HFFc6 (cell line): ENCODE measurements at places on chromosomes 2 and 18. TPM values are rescaled to one million over a fixed set of nuclear protein-coding genes. Genes with fewer than 3 reads are reported as not detected.

DQX1 gene
- 0.14 to 0.42 TPM in 2 of 3 replicates, not detected in the other for total RNA-seq

EIF5B gene
- 43.2 to 52.0 TPM (median 49.6 TPM) in 3 replicates for total RNA-seq

REG3A gene
- total RNA-seq, result not detected in 3 replicates

TP53I3 gene
- total RNA-seq, result 50.7 to 67.0 TPM (median 53.3 TPM) in 3 replicates

SERPINB2 gene
- total RNA-seq, result 38.2 to 84.3 TPM (median 76.9 TPM) in 3 replicates

MAP3K20 gene
- total RNA-seq, result 126 to 134 TPM (median 131 TPM) in 3 replicates

RFTN2 gene
- total RNA-seq, result 0.10 to 0.39 TPM (median 0.13 TPM) in 3 replicates

RNF149 gene
- total RNA-seq, result 25.4 to 33.7 TPM (median 29.9 TPM) in 3 replicates

CAPN13 gene
- not detected in 3 replicates for total RNA-seq

RDH14 gene
- total RNA-seq, result 15.0 and 19.5 TPM in 2 replicates

GALNT3 gene
- total RNA-seq, result 0.23 to 1.2 TPM (median 0.33 TPM) in 3 replicates

GRCh38 chr2:134079373-134079772 is 174.5 kb upstream of the MGAT5 start:
- no peak for DNase-seq

GRCh38 chr2:187774551-187775071 is 220.4 kb upstream of the TFPI start:
- DNase-seq, result peak; percentile 86

- no peak for DNase-seq
These were observed 43.3 kb downstream of the WDFY1 start for GRCh38 chr2:223901854-223902253.

GRCh38 chr2:19850056-19851050 is 51.4 kb downstream of the TTC32 start:
- DNase-seq, result no peak

- no peak for DNase-seq
These were observed 275.9 kb upstream of the GCFC2 start for GRCh38 chr2:75986617-75987016.

DNA sequence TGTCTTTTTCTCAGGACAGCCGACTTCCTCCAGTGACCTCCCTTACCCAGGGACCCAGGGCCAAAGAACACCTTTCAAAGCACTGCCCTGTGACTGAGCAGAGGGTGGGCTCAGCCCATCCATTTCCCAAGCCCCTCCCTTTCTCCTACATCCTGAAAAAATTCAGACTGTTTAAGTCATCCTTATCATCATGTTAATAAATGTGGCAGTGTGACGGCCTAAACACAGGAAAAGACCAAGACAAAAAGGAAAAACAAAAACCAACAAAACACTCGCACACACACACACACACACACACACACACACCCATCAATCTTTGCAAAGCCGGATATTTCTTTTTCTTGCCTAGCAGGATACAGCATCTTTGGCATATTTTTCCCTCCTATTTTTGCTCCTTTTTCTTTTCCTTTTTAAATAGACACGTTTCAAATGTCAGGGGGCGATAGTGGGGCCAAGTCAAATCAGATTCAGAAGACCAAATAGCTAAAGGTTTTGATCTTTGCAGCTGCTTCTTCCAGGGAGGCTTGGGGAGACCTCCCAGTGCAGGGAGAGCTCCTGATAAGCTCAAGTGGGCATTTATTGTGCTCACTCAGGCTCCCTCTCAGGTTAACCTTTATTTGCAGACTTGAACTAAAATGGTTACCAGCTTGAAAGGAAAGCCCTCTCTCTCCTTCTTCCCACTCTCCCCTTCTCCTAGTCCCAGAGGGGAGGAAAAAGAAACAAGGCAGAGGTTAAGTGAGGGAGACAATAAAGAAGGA is 39.5 kb upstream of the NRP2 start:
- DNase-seq, result no peak

- no peak for DNase-seq
These were observed 39.7 kb upstream of the NABP1 start for GRCh38 chr2:191638079-191638801.

DNA sequence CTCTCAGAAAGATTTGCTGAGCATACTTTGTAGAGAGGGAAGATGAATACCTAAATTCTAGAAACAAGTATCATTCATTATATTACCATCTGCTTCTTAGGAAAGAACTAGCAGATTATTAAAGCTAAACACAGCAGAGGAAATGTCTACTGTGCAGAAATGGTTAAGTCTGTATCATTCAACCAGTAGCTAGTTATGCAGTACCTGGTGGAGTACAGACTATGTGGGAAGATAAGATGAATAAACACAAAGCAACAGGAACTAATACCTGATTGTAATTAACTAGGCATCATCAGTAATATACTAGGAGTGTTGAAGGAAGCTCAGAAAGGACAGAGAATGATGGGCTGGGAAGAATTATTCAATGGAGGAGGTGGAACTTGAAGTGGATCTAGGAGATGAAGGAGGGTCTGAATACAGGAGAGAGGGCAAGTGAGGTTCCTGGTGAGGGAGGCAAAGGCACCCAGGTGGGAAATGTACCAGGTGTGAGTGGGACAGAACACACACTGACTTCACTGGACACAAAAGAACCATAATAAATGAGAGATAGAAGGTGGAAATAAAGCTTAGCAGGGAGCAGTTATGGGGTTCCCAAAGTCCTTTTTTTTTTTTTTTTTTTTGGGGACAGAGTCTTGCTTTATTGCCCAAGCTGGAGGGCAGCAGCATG is 9.5 kb downstream of the WDFY1 start:
- no peak for DNase-seq

DNA sequence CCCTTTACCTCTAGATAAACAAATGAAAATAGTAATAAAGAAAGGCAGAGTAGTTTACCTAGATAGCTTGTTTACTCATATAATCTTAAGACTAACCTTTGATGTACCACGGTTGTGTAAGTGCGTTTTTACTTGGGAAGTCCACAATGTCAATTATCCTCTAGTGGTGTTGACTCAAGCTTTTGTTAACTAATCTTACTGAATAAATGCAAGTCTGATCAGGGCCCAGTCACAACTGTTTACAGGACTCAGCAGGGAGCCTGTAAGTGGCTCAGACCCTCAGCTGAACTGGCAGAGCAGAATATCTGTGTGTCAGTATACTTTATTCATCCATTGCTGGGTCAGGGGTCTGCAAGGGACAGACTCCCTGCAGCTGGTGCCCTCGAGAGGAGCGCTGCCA is 98.1 kb upstream of the ACAA2 start:
- DNase-seq, result no peak

DNA sequence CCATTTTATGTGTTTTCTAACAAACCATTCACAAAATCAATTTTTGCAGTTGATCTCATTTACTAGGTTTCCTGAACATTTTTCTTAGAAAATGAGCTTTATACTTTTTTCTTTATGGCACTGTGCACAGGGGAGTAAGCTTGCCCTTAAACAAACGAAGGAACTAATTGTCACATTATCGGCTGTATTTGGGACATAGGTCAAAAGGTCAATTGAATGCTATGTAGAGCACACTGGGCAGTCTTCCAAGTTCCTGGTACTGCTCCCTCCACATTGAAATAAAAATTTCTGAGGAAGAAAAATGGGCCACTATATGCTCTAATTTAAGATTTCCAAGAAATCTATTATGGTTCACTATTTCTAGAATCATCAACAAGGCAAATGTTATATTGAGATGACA is 93.6 kb upstream of the TMEFF2 start:
- no peak for DNase-seq

- no peak for DNase-seq
These were observed 123.3 kb downstream of the HDAC4 start for GRCh38 chr2:239277401-239278085.

GRCh38 chr18:24659827-24660720 is 199.6 kb downstream of the HRH4 start:
- DNase-seq, result no peak

GRCh38 chr2:45285311-45285710 is 276.1 kb upstream of the SIX2 start:
- DNase-seq, result no peak

- no peak for DNase-seq
These were observed 637.2 kb upstream of the ZEB2 start for GRCh38 chr2:145157036-145157675.

GRCh38 chr2:118812552-118812951 is 34.9 kb downstream of the EN1 start:
- DNase-seq, result no peak

- no peak for DNase-seq
These were observed 2.8 kb downstream of the TMEM169 start for GRCh38 chr2:216084547-216084946.

- DNase-seq, result no peak
These were observed 243.8 kb downstream of the ERBB4 start for GRCh38 chr2:212294816-212295215.

GRCh38 chr2:58046335-58046584 is 346 bp upstream of the VRK2 start:
- DNase-seq, result no peak

DNA sequence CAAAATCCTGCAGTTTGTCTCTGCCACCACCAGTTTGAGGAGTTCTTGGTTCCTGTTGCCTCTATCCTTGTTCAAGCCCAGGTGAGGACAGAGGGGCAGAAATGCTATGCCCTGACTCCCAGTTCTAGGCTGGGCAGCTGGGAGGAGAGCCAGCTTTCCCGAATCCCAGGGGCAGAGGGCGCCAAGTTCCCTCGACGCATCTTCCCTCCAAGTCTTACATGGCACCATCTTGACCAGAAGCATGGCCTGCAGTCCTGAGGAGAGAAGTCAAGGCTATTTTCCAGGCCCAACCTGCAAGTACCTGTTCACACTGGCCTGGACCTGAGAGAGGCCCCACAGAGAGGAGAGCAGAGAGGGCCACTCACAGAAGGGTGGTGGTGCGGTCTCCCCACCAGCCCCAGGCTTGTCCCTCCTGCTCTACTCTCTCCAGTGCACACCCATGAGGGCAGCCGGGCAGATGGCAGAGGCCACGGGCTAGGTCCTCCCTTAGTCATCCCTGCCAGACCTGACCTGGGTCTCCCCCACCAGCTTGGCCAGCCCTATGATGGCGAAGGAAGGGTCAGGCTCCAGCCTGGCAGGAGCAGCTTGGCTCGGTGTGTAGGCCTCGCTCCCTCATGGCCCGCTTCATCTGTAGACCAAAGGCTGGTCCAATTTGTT is 115.7 kb upstream of the MSTN start:
- no peak for DNase-seq

DNA sequence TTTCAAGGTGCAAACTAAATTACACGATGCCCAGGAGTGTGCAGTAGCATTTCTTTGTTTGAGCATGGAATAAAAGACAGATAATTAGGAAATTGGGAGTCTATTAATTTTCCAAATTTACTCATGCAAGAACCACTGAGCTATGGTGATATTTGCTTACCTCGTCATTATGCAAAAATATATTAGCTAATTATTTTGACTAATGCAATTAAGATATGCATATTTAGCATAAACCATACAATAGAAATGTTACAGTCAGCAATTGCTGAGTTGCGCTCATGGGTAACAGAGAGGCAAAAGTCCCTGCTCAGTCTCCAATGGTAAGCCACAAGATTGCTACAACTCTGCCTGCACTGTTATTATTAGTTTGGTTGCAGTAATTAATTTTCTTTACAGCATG is 342.0 kb downstream of the TXNL1 start:
- no peak for DNase-seq

DNA sequence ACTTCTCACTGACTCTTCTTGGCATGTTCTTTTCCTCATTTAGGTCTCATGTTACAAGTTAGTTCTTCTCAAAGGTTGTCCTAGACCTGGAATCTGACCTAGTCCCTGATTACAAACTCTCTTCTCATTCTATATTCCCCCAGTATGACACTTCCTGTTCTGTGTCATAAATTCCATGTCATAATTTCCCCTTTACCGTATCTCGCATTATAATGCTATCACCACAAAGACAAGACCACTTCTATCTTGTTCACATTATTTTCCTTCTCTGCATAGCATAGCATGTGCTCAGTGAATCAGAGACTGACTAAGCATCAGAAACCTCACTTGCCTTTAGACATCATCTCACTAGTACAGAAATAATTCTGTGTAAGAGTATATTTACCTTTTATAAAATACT is 63.6 kb upstream of the CAVIN2 start:
- DNase-seq, result peak; percentile 53

GRCh38 chr2:67895227-67895941 is 167.4 kb downstream of the C1D start:
- DNase-seq, result no peak

GRCh38 chr2:217843324-217843723 is 159.5 kb downstream of the TNS1 start:
- no peak for DNase-seq

DNA sequence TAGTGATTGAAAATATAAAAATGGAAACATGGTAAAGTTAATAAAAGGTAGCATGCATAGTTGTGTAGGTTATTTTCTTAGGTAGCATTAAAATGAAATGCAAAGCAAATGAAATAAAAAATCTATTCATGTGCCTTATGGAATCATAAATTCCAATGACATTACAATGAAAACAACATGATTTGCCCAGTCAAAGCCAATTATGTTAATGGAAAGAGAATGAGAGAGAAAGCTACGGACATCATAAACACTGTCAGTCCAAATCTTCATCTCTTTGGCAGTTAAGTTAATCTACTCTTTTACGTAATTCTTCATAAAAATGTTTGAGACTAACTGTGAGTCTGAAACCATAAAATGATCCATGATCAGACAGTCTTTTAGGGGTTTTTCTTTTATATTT is 636.7 kb upstream of the SYT4 start:
- DNase-seq, result no peak

GRCh38 chr18:44507729-44508325 is 172.9 kb upstream of the SETBP1 start:
- DNase-seq, result no peak
